Inflammatory macrophage (primary cell): ENCODE measurements at places on chromosomes 16 and 17.
A peak's percentile ranks its signal among the peaks of the same experiment; 100 is the strongest.

DNA sequence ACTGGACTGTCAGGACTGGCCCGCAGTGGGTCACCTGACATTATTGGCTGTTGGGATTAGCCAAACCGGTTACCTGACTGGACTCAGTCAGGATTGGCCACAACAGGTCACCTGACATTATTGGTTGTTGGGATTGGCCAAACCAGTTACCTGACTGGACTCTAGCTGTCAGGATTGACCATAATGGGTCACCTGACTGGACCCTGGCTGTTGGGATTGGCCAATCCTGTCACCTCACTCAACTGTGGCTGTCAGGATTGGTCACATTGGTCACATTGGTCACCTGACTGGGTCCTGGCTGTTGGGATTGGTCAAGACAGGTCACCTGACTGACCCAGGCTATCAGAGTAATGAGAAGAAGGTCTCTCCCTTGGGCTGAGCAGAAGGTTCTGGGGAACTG, 207.7 kb upstream of the SDK2 start:
- DNase-seq, result no peak

DNA sequence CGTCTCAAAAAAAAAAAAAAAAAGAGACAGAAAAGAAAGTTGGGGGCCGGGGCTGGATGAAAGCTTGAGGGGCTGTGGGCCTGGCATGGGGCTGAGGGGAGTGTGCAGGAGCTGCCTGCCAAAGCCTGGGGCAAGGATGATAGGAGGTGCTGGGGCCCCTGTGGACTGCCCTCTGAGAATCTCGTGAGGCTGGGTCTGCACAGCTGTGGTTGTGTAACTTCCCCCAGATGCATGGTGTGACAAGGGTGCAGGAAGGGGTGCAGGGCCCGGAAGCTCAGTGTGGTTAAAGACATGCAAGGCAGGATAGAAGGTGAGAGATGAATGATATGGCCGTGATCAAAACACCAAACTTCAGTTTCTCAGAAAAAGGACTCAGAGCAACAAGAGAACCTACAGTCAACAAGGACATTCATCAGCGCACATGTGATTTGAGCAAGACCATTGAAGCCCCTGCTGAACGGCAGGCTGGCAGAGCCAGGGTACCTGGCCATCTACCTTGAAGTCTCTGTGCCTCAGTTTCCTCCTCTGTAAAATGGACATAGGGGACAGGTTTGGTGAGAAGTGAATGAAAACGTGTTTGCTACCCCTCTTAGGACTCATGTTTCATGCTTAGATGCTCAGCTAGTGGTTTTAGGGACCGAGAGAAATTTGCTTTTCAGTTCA, 9.6 kb downstream of the IL32 start:
- peak; percentile 8 for DNase-seq

GRCh38 chr17:66967837-66968543, 3.5 kb downstream of the CACNG4 start:
- no peak for DNase-seq

DNA sequence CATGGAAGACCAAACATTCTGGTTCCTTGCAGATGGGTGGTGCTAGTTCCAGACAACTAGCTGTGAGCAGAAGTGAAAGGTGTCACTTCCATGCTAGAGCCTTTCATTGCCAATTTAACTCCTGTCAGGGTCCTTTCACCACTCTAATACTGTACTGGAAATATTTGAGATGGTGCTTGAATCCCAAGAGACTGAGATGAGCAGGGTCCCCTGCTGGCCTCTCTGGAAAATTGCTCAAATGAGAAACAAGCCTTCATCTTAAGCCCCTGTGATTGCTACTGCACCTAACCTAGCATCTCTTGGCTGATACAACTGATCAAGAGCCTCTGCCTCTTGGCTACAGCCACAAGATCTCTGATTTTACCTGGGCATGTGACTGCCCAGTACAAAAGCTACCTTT, 7.4 kb upstream of the VAC14 start:
- DNase-seq, result no peak

DNA sequence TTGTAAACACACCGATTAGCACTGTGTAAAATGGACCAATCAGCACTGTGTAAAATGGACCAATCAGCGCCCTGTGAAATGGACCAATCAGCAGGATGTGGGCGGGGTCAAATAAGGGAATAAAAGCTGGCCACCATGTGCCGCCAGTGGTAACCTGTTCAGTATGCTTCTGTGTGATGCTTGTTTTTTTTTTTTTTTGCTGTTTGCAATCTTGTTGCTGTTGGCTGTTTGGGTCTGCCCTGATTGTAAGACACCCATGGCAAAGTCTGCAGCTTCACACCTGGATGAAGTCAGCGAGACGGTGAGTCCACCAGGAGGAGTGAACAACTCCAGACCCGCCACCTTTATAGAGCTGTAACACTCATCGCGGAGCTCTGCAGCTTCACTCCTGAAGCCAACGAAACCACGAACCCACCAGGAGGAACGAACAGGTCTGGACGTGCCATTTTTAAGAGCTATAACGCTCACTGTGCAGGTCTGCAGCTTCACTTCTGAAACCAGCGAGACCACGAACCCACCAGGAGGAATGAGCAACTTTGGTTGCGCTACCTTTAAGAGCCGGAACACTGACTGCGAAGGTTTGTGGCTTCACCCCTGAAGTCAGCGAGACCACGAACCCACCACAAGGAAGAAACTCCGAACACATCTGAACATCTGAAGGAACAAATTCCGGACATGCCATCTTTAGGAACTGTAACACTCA, 85.0 kb upstream of the MED9 start:
- no peak for DNase-seq

- DNase-seq, result no peak
Measured at GRCh38 chr16:48918520-48919258, 308.7 kb upstream of the N4BP1 start.

DNA sequence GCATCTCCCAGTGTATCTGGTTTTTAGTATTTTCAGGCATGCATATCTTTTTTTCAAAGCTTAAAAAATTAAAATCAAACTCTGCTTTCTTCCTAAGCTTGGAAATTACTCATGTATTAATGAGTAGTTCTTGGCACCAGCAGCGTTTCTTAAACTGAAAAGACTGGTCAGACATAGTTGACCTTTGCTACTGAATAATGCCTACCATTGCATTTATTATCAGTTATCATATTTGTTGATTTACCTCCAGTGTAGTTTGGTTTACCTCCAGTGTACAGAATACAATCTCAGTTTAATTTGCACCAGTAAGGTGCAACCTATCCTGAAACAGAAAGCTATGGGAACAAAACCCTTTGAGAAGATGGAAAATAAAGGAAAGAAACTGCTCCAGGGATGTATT, 34.5 kb upstream of the EVI2A start:
- DNase-seq, result no peak

GRCh38 chr17:9768381-9768934, 22.9 kb downstream of the DHRS7C start:
- peak; percentile 17 for DNase-seq

GRCh38 chr16:84508502-84508901, 4.0 kb upstream of the MEAK7 start:
- no peak for DNase-seq

DNA sequence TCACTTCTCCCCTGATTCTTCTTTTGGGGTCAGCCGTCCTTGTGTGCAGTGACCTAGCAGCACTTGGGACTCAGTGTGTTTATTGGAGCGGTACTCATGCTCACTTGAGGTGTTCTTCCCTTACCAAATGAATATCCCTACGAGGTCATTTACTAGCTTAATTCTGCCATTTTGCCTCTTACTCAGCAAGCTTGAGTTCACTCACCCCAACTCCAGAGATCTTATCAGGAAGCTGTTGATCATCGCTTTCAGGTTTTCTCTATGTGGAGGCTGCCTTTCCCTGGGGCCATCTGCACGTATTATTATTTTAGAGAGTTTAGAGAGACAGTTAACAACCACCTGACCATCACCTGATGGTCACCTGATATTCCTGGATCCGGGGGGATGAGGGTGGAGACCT, 1466.0 kb upstream of the GOT2 start:
- no peak for DNase-seq

GRCh38 chr17:45970659-45971058, 28.4 kb upstream of the STH start:
- DNase-seq, result no peak

DNA sequence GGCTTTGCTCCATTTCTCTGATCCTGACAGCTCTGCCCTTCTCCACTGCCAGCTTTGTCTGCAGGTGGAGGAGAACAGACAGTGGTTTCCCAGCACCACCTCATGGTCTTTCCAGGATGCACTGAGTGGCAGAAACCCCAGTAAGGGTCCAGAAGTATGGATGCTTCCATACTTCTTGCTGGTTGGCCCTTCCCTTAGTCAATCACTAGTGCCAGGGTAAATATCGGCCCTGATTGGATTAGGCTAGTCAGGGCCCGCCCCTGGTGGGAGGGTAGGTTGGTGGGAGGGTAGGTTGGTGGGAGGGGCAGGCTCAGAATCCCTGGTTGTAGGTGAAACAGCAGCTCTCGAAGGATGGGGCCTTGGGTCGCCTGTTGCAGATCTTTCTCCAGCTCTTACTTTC, 10.2 kb downstream of the RNF213 start:
- no peak for DNase-seq

DNA sequence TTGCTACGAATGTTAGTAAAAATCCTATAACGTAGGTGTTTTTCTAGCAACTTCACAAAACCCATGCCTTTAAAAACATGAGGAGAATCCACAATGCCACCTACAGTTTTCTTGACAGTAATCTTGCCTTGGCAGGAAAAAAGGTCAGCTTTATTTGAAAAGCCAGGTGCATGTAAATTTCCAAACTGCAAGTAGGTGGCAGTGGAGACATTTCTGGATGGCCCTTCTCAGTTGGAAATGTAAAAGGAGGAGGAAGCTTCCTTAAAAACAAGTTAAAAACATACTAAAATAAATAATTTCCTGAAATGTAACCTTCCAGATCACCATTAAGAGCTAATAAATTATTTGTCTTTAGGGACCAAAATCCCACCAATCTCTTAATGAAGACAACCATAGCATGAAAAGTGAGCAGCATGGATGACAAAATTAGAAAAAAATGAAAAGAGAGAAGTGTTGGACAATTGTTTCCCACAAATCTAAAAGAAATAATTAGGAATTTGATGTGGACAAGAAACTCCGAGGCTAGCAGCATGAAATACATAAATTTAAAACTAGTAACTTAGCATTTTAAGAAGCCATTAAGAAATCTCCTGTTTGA, 152.2 kb downstream of the SNX11 start:
- no peak for DNase-seq

DNA sequence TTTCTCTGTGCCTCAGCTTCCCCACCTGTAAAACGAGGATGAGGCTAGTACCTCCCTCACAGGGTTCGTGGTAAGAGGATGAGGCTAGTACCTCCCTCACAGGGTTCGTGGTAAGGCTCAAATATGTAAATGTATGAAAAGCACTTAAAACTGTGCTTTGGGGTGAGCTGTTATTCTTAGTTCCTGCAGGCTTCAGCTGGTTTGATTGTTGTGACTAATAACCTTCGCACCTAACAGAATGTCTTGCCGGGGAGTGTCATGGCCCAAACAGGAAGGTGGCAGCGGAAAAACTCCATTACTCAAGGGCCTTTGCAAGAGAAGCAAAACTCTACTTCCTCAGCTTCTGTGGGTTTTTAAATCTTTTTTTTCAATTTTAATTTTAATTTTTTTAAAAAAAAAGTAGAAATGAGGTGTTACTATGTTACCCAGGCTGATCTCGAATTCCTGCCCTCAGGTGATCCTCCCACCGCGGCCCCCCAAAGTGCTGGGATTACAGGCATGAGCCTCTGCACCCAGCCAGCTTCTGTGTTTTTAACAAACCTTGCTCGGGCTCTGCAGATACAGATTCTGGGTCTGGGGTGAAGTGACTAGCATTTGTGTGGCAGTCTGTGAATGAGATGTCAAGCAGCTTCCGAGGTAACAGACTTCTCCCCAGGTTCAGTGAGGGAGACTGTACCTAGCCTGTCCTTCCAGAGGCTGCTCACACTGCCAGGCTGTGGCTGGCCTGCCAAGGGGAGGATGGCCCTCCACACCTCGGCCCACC, 103.0 kb downstream of the RAB11FIP4 start:
- DNase-seq, result peak; percentile 85

GRCh38 chr17:16464303-16465051, 27.5 kb downstream of the LRRC75A start:
- no peak for DNase-seq

DNA sequence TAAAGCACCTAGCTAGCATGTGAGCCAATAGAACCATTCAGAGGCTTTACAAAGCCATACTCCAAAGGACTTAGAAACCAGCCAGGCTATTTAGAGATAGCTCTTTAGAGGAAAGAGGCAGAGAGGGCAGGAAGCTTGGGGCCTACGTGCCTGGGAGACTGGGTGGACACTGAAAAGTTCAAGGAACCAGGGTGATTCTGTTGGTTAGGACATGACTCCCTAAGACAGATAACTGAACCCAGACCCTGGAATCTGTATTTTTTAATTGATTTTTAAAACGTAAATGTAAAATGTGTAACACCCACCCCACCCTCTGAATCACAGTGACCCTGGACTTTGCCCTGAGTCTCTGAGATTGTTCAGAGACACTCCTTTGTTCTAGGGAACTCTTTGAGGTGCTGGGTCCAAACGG, 16.1 kb upstream of the GNA13 start:
- no peak for DNase-seq

GRCh38 chr16:82631701-82632685, 5.2 kb downstream of the CDH13 start:
- no peak for DNase-seq

GRCh38 chr16:8251298-8251697, 339.0 kb downstream of the TMEM114 start:
- DNase-seq, result no peak

- DNase-seq, result no peak
Measured at GRCh38 chr17:75625813-75626486, 7.3 kb upstream of the SMIM5 start.

DNA sequence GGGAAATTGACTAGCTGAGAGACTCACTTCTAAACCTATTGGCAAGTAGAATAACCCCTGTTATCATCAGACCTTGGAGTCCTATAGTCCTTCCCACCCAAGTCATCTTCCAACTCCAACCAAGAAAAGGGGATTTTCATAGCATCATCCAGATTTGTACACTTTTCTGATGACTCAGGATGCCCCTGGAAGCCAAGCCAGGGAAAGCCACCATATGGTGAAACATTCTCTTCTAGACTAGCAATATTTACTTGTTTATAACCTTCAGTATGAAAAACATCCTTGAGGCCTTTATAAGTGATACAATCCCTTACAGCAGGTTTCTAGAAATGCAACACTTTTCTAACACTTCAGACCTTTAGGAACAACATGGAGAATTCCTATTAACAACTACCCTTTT, 618.8 kb upstream of the CDH11 start:
- no peak for DNase-seq

GRCh38 chr17:67520916-67521774, 144.1 kb downstream of the PITPNC1 start:
- no peak for DNase-seq

DNA sequence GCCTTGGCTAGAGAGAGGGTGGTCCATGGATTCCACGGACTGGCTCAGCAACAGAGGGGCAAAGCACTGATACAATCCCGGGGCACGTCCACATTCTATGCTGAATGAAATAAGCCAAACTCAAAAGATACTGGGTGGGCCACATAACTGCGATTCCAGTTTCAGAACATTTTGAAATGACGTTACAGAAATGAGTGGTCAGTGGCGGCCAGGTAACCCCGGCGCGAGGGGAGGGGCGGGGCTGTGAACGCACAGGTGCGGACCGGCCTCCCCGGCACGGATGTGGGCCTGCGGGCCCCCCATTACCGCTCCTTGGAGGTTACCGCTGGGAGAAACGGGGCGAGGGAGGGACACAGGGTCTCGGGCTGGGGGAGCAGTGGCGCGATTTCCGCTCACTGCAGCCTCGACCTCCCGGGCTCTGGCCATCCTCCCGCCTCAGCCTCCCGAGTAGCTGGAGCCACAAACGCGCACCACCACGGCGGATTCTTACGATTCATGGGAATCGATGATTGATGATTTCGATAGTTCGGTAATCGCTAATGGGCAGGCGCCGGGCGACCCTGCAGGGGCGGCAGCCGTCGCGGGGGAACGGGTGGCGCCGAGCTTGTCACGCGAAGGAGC, 559 bp downstream of the MVD start:
- DNase-seq, result no peak
